Adrenal gland (tissue), 19 donors: ENCODE measurements at places on chromosomes 3 and 15. TPM values are rescaled to one million over a fixed set of nuclear protein-coding genes. Genes with fewer than 3 reads are reported as not detected.

Gene ADGRG7
- not detected for polyA plus RNA-seq

Gene UPK1B
- polyA plus RNA-seq = not detected

Gene GPR27
- polyA plus RNA-seq = 0.98 TPM

Gene GABRR3
- not detected for polyA plus RNA-seq

Gene FSIP1
- 0.51 TPM for polyA plus RNA-seq

Gene STAC
- 1.3 TPM for polyA plus RNA-seq

DNA sequence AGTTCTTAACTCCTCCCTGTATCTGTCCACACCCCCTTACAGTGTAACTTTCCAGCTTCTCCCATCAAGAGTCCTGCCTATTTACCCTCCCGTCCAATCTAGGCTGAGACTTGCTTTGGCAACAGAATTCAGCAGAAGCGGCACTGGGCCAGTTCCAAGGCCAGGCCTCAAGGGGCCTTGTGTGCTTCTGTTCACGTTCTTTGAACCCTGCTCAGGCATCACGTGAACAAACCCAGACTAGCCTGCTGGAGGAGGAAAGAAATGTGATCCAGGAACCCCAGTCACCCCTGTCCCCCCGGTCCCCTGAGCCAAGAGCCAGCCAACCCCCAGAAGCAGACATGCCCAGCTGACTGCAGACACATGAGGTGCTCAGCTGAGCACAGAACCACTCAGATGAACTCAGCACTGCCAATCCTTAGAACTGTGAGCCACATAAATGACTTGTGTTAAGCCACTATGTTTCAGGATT is 76.1 kb upstream of the DCLK3 start:
- DNase-seq = no peak
- H3K4me1 ChIP-seq = no peaks in the 10 kb centered on the region
- H3K27ac ChIP-seq = no peak overlapping the region

- no peaks in the 10 kb centered on the region for H3K27me3 ChIP-seq
- no peak overlapping the region for H3K27ac ChIP-seq
Measured at GRCh38 chr3:122688996-122689395, 8.4 kb downstream of the PARP14 start.

GRCh38 chr3:145183261-145183660 is 977.7 kb downstream of the PLOD2 start:
- no peaks in the 10 kb centered on the region for H3K36me3 ChIP-seq
- DNase-seq = no peak
- no peaks in the 10 kb centered on the region for H3K27me3 ChIP-seq
- no peak overlapping the region for H3K27ac ChIP-seq
- no peak overlapping the region for H3K4me3 ChIP-seq

- H3K36me3 ChIP-seq = no peaks in the 10 kb centered on the region
- no peak for DNase-seq
- no peaks in the 10 kb centered on the region for H3K27me3 ChIP-seq
- no peak overlapping the region for H3K27ac ChIP-seq
- no peak overlapping the region for H3K4me3 ChIP-seq
Measured at GRCh38 chr3:25021816-25022215, 406.2 kb upstream of the RARB start.

GRCh38 chr15:66941791-66942190 is 123.6 kb upstream of the SMAD3 start:
- no peak overlapping the region for H3K4me3 ChIP-seq
- no peaks in the 10 kb centered on the region for H3K36me3 ChIP-seq
- no peaks in the 10 kb centered on the region for H3K4me1 ChIP-seq
- no peak for DNase-seq
- H3K27ac ChIP-seq = no peak overlapping the region
- no peaks in the 10 kb centered on the region for H3K27me3 ChIP-seq

DNA sequence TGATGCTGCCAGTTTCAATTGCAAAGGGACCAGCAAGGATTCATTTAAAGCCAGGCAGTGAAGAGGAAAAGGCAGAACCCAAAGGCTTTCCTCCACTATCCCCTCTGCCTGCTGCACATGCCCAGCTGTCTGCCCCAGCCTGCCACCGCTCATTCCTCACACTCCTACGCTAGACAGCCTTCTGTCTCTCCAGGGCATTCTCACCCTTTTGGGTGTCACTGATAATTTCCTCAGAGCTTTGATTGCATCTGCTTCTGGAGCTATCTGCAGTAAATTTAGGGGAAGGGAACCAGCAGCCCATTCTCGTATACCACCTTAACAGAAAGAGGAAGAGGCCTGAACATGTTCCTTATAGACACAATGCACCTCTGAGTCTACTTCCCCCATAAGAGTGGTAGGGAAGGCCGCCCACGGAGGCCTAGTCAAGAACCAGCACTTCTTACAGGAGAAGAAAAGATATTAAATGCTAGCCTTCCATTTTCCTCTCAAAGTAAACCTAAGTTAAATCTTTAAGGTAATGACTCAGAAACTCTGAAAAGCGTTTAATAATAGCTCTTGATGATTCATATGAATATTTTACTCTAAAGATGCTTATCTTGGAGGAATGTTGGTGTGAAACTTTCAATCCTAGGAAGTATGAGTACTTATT is 20.9 kb downstream of the NUDT16 start:
- DNase-seq = no peak
- no peak overlapping the region for H3K27ac ChIP-seq
- H3K36me3 ChIP-seq = no peaks in the 10 kb centered on the region
- no peak overlapping the region for H3K4me3 ChIP-seq

- H3K4me1 ChIP-seq = peaks cover 3% of the 10 kb centered on the region
- no peaks in the 10 kb centered on the region for H3K36me3 ChIP-seq
- no peak overlapping the region for H3K27ac ChIP-seq
Measured at GRCh38 chr15:98881526-98882520, 125.8 kb downstream of the PGPEP1L start.

GRCh38 chr15:20356444-20356910 is 185.1 kb downstream of the GOLGA6L6 start:
- peak; percentile 71 for DNase-seq
- no peak overlapping the region for H3K4me3 ChIP-seq
- H3K36me3 ChIP-seq = no peaks in the 10 kb centered on the region

GRCh38 chr3:195110647-195111318 is 160.2 kb downstream of the XXYLT1 start:
- no peak overlapping the region for H3K27ac ChIP-seq
- peaks cover 8% of the 10 kb centered on the region for H3K4me1 ChIP-seq
- DNase-seq = peak; percentile 37
- no peaks in the 10 kb centered on the region for H3K36me3 ChIP-seq
- H3K4me3 ChIP-seq = no peak overlapping the region

DNA sequence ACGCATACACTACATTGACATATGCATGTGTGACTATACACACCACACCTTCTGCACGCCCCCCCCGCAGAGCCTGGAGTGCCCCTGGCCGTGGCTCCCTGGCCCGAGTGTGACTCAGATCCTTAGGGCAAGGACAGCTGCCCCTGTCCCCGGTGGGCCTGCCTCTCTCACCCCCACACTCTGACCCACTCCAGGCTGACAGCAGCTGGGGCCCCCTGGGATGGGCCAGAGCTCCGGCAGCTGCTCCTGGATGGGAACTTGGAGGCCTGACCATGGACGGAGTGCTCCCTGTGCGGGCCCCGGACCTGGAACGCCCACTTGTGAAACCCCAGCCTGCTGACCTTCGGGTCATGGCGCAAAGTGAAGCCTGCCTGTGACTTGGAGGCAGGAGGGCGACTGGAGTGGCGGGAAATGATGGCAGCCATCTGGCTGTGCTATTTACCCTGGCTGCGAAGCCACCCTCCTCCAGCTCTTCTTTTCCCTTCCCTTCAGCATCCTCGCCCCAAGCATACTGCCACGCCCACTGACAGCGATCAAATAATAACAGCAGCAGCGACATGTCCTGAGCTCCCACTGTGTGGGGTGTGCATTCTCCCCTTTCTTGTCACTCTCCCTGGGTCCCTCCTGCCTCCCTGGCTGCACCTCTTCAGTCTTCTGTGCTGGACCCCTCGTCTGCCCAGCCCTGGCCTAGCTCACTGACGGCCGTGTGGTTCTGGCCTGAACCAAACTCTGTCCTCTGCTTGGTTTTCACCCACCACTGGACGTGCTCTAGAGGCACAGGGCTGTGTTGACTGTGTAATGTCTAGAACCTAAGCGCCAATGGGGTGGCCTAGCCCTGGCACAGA is 90.7 kb upstream of the MEF2A start:
- no peak overlapping the region for H3K4me3 ChIP-seq
- peaks cover 45% of the 10 kb centered on the region for H3K4me1 ChIP-seq
- no peak overlapping the region for H3K27ac ChIP-seq
- H3K36me3 ChIP-seq = no peaks in the 10 kb centered on the region
- DNase-seq = peak; percentile 72

GRCh38 chr15:85582131-85583079 is 202.0 kb downstream of the AKAP13 start:
- DNase-seq = peak; percentile 53
- peaks cover 3% of the 10 kb centered on the region for H3K4me1 ChIP-seq
- H3K4me3 ChIP-seq = no peak overlapping the region
